ENCODE measurements at places on chromosomes 4 and X.

GRCh38 chr4:158673633-158674032 is 1.5 kb downstream of the ETFDH start:
- DNase-seq, result no peak

DNA sequence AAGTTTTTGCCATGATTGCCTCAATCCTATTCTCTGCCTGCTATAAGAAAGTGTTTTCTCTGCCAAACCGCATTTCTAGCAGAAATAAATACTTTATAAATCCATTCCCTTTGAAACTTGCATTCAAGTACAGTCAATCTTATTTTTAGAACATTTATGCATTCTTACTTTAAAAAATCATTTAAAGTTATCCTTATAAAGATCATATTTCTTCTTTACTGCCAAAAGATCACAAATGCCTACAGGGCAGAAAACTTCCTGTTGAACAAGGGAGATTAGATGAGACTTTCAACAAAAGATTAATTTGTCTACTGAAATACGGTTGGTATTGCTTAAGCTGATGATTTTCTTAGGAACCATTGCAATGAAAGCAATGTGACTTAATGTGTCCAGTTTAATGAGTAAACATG is 207.2 kb upstream of the SLIT2 start:
- DNase-seq, result no peak

- no peak for DNase-seq
Measured at GRCh38 chr4:154577324-154577723, 13.2 kb downstream of the FGA start.

DNA sequence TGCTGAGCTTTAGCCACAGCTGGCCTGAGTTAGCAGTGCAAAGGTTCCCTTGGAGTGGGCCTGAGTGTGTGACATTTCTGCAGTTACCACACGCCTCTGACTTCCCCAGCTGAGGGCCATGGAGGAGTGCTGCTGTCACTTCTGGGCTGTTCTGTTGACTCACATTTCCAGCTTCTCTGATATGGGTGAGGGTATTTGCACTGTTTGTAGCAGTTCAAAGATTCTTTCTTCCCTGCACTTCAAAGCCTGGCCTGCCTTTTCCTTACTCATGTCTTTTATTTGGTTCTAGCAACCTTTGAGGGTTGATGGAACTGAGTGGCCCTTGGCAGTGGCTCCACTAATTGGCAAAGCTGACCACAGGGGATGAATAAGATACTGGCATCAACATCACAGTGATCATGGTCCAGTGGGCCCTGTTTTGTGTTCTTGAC is 26.4 kb upstream of the SCML1 start:
- DNase-seq, result no peak

- peak; percentile 4 for DNase-seq
Measured at GRCh38 chrX:69093960-69094871, 71.0 kb downstream of the PJA1 start.

GRCh38 chr4:61301271-61301670 is 101.1 kb downstream of the ADGRL3 start:
- no peak for DNase-seq

DNA sequence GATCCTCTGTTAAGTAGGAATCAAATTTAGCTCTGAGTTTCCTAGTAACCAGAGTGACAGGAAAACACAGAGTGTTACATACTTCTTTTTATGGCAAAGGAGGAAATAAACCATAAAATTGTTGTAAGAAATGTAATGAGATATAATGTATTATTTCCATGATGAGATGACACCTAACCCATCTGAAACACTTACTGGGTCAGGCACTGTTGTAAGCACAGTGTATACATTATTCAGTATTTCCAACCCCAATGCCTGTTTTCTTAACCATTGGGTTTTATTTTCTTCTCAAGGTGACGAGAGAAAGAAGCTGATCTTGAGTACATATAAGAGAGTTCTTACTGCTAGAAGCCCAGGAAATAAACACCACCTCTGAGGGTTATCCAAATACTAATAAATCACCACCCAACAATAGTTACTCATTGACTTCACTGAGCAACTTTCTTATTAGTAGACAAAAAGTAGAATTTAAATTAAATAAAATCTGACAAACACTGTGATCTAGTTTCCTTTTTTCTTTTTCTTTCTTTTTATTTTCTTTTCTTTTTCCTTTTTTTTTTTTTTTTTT is 4.2 kb upstream of the ENAM start:
- no peak for DNase-seq

DNA sequence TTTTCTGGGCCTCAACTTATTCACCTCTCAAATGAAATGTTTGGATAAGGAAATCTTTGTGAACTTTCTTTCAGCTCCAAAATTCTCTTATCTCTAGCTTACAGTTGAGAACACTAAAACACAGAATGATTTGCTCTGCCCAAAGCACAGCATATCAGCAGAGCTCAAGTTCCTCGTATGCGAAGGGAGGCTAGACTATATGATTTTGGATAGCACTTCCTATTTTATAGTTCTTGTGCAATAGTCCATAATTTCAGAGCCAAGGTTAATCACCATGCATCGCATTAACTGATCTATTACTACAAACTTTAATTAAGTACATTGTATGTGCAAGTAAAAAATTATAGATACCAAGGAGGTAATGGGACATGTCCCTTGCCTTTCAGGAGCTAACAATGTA is 27.0 kb upstream of the KLHL13 start:
- DNase-seq, result no peak

GRCh38 chr4:80016506-80016905 is 56.5 kb downstream of the ANTXR2 start:
- no peak for DNase-seq

DNA sequence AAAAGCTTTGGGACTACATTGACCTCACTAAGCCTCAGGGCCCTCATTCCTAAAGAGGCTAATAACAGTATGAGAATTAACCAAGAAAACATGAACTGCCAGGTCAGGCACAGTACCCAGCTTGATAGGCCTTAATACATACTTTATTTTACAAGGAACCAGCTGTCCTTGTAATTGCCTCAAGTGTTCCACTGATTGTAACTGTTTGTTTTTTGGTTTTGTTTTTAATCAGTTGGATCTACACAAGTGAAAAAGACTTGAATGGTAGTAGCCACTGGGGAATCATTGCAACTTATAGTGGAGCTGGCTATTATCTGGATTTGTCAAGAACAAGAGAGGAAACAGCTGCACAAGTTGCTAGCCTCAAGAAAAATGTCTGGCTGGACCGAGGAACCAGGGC is 35.6 kb downstream of the PKD2 start:
- DNase-seq, result no peak

DNA sequence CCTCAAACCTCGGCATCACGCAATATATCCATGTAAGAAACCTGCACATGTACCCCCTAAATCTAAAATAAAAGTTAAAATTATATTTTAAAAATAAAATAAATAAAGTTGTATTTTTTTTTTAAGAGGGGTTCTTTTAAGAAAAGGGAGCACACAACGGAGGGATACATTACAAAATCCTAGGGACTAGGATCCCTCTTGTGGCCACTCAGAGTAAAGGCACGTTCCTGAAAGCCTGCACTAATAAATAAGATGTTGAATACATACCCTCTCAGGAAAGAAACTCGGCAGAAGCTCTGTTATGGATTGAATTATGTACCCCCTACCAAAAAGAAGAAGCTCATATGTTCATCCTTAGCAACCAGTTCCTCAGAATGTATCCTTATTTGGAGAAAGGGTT is 50.9 kb upstream of the PRDX4 start:
- no peak for DNase-seq

DNA sequence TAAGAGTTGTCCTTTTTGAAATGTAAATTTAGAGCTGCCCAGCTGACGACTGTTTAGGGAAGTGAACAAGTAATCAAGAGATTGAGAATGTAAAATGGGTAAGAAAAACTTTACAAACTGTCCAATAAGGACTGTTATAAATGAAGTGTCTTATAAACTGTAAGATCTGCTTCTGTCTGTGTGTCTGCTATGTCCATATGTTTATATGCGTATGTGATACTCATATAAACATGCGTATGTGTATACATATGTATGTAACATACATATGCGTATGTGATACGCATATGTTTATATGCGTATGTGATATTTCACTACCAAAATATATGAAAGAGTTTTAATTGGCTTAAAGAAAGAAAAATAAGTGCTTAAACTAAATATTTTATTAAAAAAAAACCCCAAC is 416.0 kb upstream of the GALNTL6 start:
- DNase-seq, result no peak

DNA sequence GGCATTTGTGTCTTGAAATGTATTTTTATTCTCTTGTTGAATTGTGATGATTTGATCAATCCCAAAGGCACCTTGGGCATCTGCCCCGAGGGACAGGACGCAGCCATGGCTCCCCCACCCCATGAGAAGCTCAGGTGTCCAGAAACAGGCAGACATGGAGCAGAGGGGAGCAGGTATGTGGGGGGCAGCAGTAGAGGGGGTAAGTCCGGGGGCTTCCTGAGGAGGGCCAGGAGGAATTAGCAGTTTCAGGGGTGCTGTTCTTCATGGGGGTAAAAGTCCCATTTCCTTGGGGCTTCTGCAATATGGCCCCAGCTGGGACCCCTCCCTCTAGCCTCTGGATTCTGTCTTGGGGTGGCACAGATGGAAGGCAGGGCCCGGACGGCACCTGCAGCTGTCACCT is 67.0 kb upstream of the HMX1 start:
- no peak for DNase-seq

DNA sequence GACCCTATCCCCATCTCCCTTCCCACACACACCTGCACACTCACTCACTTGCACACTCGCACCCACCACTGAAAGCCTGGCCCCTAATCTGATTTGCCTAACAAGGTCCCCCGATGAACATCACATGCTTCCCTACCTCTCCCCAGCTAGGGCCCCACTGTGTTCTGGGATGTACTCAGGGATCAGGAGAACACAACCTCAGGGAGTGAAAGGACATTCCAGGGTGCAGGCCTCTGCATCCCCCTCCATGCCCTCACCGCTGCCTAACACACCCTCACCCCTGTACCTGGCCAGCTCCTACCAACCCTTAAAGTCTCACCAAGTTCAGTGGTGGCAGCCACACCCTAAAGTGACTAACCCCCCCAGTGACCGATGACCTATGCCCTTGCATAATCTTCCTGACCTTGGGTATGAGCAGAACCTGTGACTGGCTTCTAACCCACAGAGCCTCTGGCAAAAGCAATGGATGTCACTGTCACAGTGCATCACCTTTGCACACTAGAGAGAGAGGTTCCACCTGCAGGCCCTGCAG is 2.4 kb upstream of the AFAP1 start:
- no peak for DNase-seq

- no peak for DNase-seq
Measured at GRCh38 chr4:94369046-94369445, 26.4 kb upstream of the HPGDS start.

DNA sequence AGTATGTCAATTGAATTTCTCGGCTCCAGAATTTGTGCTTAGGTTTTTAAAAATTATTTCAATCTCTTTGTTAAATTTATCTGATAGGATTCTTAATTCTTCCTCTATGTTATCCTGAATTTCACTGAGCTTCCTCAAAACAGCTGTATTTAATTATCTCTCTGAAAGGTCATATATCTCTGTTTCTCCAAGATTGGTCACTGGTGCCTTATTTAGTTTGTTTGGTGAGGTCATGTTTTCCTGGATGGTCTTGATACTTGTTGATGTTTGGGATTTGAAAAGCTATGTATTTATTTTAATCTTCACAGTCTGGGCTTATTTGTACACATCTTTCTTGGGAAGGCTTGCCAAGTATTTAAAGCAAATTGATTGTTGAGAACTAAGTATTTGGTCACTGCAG is 24.7 kb upstream of the HERC3 start:
- no peak for DNase-seq

DNA sequence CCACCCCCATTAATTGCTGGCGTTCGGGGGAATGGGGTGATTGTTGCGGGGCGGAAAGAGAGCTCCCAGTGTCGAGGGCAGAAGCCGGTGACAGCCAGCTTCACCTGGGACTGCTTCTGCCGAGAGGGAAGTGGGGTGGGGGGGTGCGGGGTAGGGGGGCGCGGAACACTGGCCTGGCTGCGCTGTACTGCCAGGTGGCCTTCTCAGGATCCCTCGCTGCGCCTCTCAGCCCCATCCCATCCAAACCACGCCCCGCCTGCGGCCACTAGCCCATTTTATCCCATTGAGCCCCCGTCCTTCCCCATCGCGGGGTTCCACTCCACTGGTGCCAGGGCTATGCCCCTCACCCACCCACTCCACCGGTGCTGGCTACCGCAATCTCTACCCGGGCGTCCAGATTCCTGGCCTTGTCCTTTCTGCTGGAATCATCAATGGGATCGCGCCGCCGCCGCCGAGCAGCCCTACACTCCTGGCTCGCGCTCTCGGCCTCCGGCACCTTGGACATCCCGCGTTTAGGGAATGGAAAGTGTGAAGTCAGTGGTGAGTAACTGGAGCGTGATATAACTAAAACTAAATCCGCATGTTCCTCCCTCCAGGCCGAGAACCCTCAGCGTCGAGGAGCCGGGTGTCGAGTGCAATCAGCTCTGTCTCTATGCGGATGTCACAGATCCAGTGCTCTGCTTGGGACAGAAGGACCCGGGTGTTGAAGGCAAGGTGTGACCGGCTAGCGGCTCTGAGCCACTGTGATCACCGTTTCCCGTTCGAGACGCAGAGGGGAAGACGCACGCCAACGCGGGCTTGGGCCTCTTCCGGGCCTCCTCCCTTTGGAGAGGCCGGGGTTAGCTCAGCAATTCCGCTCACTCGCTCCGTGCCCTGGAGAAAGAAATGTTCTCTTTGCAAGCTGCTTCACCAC is 20.5 kb downstream of the NKX3-2 start:
- DNase-seq, result no peak

- DNase-seq, result no peak
Measured at GRCh38 chr4:161359491-161359890, 804.3 kb downstream of the FSTL5 start.

DNA sequence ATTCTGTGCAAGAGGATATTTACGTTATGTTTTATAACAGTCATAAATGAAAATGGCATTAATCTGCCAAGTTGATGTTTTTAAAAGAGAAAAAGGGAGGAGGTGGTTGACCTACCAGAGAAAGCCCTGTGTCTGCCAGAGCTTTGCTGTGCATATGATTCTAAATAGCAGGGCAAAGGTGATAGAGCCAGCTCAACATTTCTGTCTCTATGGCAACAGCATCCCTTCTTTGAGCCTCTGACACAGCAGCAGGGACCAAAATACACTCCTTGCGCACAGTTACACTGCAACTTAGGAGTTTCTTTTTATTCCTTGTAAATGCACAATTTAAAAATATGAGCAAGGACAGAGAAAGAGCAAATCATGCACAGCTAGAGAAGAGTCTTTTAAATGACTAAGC is 133.3 kb upstream of the RAI2 start:
- DNase-seq, result no peak

DNA sequence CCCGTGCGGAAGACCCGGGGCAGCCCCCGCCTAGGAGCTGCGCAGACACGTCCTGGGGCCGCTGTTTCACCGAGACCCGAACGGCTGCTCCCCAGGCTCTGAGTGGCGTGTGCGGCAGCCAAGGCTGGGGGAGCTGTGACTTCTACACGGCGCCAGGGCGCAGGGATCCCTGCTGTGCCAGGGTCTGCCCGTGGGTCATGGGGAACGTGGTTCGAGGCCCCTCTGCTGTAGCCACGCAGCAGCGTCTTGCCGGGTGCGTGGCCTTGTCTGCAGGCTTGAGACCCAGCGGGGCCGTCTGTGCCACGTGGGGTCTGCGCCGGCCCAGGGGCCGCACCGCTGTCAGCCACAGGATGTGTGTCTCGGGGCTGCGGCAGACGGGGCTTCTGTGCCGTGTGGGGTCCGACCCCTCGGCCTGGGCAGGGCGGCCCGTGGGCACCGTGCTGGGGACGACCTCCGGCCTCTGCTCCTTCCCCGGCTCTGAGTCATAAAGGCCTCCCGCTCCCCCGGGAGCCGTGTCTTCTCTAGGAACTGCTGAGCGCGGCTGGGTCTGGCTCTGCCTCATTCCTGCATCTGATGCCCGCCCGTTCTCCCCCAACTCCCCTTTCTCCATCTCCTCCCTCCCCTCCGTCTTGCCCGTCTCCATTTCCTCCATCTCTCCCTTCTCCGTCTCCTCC is 12.7 kb upstream of the GTPBP6 start:
- DNase-seq, result no peak
